ENCODE measurements at places on chromosomes 13 and 19.

GRCh38 chr19:53768401-53768800 is 55.7 kb downstream of the NLRP12 start:
- DNase-seq = no peak

DNA sequence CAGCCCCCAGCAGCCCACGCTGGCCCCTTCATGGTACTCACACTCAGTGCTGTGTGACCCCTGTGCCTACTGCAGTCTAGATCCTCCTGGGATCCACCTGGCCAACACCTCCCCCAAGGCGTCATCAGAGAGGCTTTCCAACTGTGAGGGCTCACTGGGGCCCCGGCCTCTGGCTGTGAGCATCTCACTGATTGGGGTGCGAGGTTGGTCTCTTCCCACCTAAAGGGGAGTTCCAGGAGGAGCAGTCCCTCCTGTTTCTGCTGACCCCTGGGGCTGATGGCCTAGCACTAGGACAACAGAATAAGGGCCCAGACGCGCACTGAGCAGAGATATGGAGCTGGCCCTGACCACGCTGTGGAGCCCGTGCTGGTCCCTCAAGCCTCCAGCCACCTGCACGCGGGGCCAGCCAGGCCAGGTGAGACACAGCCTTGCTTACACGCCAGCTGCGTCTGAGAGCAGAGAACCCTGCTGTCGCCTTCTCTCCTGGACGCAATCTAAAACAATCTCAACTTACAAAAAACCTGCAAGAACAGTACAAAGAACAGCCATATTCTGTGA is 32.2 kb downstream of the ELL start:
- no peak for DNase-seq

GRCh38 chr13:28492569-28493367 is 2.2 kb downstream of the FLT1 start:
- DNase-seq = no peak

- DNase-seq = peak; percentile 52
Measured at GRCh38 chr19:19490214-19490968, 25.0 kb downstream of the TSSK6 start.

- no peak for DNase-seq
Measured at GRCh38 chr13:71456136-71456535, 410.9 kb downstream of the DACH1 start.

DNA sequence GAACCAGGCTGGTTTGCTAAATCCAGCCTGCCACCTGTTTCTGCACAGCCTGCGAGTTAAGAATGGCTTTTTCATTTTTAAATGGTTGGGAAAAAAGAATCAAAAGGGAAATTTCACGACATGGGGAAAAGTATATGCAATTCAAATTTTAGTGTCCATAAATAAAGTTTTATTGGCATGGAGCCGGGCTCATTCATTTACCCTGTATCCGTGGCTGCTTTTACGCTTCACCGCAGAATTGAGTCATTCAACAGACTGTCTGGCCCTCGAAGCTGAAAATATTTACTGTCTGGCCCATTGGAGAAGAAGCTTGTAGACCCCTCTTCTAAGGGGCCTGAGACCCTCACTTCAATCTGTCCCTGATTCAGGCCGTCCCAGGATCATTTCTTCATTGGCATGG is 26.1 kb downstream of the IER2 start:
- no peak for DNase-seq

DNA sequence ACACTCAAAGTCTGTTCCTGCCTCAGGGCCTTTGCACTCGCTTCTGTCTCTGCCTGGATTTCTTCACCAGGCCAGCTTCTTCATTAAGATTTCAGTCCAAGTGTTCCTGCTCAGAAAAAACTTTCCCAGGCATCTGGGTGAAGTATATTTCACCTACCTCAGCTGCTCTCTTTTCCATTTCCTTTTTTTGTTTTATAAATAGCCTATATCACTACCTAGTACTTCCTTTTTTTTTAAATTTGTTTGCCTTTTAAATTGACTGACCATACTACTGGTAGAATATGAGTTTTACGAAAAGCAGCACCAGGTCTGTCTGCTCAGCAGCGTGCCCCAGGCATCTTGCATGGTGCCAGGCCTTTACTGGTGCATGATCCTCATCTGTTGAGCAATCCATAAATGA is 1064.4 kb downstream of the UQCRFS1 start:
- DNase-seq = no peak

DNA sequence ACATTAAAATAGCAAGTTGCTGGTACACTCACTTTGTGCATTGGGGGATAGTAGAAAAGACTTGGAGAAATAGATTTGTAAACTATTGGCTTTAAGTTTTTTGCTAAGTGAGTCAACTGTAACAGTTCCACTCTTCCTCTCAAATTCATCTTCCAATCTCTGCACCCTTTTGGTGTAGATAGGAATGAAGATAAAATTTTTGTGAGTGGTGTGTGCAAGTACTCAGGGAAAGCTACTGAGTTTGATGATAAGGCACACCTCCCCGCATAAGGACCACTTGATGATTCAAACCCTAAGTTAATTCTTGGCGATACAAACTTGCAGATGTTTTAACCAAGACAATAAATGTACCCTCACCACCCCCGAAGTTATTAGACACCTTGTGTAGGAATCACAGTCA is 168.3 kb upstream of the SLITRK1 start:
- no peak for DNase-seq
